GOT3 (cell line): ENCODE measurements at places on chromosomes 3 and 15.

GRCh38 chr3:107240183-107241091, 136.8 kb upstream of the CCDC54 start:
- peak; percentile 64 for DNase-seq

DNA sequence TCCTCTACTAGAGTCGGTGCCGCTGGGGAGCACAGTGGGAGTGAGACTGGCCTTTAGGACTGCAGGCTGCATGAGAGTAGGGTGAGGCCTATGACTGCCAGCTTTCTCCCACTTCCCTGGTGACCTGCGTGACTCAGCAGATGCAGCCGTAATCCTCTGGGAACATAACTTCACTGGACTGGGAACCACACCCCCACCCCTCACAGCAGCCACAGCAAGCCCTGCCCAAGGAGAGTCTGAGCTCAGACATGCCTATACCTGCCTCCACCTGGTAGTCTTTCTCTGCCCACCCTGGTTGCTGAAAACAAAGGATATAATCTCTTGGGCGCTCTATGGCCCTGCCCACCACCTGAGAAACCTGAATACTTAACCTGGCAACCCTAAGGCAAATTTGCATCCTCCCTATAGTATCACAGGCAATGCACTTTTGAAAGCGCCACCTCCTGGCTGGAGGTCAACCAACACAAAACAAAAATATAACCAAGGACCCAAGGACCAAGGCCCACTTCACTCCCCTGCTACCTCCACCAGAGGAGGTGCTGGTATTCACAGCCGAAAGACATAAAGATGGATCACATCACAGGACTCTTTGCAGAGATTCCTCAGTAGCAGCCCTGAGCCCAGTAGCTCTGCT, 308.9 kb downstream of the CTNNB1 start:
- no peak for DNase-seq

DNA sequence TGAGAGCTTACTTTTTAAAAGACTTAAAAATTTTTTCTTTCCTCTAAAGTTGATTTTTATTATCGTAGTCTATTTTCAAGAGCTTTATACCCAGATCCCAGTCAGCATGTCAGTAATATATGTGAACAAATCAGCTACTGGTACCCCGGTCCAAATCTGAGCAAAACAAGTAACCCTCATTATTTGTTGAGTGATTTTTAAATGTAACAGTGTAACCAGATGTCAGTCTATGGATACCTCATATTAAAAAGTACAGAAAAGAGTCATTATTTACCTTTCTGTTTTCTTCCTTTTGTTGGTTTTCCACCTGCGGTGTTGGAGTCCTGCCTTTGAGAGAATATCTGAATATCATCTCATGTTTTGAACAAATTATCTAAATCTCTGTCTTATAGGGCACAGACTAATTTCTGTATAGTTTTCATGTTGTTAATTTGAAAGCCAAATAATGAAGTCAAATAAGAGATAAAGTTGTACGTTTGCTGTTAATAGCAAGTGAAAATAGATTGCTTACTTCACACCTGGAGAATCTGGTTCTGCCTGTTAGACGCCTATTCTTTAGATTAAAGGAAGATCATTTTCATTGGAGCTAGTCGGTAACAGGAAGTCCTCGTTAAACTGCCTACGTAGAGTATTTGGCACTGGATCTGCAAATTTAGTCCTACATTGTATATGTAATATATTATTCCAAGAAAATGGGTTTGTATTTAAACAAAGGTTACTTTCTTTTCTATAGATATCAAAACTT, at the start of gene STX19:
STX19 (minus strand) TSS at position 505 of the 745 bp plus-strand sequence. CDS start 13,328 bp downstream, outside the sequence.
- no peak for DNase-seq

DNA sequence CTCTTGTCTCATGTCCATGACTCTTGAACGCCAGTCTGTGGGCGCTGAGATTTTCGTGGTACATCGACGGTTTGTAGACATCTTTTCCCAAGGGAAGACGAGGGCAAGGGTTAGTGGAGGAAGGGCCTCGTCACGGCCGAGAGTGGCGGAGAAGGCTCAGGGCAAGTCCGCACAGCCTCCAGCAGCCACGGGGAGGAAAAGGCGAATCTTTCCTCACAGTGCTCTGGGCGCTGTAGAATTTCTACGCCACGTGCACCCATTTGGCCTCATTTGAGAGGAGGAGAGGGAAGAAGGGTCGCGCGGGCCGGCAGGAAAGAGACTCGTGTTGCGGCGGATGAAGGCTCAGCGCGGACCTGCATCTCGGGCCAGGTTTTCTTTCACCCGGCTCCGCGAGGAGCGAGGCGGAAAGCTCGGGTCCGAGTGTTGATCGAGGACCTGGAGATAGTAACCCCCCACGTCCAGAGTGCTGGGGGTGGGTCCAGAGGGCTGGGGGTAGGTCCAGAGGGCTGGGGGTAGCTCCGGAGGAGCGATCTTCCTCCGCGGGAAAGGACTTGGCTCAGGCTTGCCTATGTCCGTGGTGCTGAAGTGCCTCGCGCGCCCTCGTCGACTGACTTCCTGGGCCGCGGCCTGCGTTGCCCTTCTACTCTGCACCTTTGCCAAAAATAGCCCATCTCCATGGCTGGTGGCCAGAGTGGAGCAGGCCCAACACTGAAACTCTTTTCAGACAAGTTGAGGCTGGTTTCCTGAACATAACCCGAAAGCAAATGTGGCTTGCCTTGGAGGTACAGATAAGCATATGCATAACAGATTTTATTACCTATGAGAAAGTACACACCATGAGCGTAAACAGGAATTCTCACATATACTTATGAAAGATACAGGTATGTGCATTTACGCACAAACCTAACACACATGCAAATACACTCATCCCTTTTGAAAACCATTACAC, 1.1 kb downstream of the SLC35G2 start:
- DNase-seq = peak; percentile 20

- no peak for DNase-seq
Observed at GRCh38 chr3:79473993-79474392, 293.8 kb downstream of the ROBO1 start.

- DNase-seq = no peak
Observed at GRCh38 chr3:139629033-139629432, 48.7 kb downstream of the NMNAT3 start.

DNA sequence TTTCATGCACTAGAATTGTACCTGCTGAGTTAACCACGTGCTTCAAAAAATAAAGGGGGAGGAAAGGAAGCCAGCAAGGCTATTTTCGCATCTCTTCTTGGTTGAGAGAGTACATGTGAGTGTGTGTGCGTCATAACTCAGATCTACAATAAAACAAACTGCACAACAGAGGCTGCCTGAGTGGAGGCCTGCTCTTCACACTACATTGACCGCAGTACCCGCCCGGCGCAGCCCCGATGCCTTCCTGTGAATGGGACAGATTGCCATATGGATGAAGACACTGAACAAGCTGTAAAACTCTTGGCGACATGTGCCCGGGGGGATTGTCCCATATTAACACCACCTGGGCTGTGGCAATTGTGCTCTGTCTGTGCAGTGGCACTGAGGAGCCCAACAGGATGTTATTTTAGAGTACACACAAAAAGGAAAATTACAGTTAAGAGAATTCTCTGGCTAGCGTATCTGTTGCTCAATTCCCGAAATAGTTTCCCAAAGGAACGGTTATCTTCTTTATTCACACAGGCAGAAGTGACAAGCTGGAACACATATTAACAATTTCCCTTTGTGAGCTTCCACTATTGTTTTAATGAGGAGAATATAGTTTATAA, 551.5 kb downstream of the FOXP1 start:
- no peak for DNase-seq

- no peak for DNase-seq
Observed at GRCh38 chr3:85572426-85572825, 613.6 kb downstream of the CADM2 start.

DNA sequence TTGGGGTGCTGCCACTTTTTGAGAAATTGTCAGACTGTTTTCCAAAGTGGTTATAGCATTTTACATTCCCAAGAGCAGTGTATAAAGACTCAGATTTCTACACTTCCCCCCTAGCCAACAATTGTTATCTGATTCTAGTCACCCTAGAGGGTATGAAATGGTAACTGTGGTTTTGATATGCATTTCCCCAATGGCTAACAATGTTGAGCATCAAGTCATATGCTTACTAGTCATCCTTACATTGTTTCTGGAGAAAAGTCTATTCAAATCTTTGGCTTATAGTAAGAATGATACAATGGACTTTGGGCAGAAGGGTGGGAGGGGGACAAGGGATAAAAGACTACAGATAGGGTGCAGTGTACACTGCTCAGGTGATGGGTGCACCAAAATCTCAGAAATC, 73.3 kb downstream of the CSNK1G1 start:
- no peak for DNase-seq

GRCh38 chr3:157906627-157907026, 199.6 kb downstream of the SHOX2 start:
- no peak for DNase-seq

- DNase-seq = no peak
Observed at GRCh38 chr3:142215106-142215505, 10.3 kb downstream of the GK5 start.

DNA sequence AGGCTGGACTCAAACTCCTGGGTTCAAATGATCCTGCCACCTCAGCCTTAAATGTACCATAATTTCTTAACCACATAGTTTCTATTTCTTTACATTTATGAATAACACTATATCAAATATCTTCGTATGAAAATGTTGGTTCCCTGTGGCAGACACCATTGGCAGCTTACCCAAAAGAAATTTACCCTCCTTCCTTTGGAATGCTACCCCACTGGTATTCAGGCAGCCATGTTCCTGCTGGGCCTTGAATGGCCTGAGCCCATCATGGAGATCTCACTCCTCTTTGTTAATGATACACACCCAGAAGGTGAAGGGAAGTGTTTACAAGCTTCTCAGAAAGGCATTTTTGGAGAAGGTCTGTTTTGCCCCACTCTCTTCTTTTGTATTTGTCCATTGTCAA, 94.3 kb upstream of the RNF7 start:
- DNase-seq = no peak

DNA sequence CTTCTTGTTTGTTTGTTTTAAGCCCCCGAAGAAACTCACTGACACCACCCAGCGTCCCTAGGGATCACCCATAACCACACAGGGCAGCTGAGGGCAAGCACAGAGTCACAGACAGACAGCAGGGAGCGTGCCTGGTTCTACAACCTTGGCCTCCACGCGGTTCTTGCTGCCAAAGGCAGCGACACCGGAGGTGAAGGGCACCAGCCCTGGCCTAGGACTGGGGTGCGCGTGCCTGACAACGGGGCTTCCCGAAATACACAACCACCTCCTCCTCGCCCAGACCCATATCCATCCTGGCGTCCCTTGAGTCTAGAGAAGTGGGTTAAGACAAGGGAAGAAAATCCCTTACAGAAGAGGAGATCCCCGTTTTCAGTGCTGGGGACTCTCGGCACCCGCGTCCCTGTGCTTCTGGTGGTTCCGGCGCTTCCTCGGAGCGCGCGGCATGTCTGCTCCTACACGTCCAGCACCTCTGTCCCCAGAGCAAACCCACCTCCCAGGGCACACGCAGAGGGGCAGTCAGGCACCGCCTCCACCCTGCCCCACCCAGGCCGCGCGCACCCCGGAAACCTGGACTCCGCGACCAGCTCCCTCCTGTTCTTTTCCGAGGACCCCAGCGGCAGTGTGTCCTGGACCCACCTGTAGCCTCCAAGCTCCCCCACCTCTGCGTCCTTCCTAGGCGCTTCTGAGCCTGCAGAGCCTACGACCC, 911 bp downstream of the RFTN1 start:
- DNase-seq = no peak

DNA sequence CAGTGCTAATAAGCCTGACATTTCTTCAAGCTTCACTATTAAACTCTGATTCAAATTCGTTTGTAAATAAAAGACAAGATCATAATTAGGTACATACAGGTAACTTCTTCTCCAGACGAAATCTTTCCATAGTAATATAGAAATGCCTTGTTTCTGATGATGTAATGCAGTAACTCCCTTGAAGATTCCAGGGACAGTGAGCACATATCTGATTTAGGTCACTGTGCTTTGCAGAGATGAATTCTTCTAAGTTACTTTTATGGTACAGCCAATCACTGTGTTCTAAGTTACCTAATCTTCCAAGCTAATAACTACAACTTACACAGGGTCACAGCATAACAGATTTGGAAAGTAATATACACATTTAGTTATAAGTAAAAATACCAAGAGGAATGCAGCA, 27.6 kb downstream of the SLC4A7 start:
- DNase-seq = no peak

DNA sequence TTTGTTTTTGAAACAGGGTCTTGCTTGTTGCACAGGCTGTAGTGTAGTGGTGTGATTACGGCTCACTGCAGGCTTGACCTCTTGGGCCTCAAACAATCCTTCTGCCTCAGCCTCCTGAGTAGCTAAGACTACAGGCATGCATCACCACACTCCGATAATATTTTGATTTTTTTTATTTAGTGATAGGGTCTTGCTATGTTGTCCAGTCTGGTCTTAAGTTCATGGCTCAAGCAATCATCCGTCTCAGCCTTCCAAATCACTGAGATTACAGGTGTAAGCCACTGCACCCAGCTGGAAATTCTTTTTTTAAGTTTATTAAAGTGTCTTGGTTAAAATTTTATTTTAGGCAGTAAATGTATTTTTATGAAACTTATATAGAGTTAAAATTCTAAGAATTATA, 32.2 kb upstream of the RAP2B start:
- no peak for DNase-seq

GRCh38 chr15:73941449-73941848, 15.2 kb downstream of the LOXL1 start:
- no peak for DNase-seq

DNA sequence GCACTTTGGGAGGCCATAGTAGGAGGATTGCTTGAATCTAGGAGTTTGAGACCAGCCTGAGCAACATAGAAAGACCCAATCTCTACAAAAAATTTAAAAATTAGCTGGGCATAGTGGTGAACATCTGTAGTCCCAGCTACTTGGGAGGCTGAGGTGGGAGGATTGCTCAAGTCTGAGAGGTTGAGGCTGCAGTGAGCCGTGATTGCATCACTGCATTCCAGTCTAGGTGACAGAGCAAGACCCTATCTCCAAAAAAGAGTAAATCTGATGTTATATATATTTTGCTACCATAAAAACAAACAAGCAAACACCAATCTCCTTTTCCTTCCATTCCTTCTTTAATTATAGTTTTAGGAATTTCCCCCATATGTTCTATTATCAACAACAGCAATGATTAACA, 74.2 kb upstream of the RNU6-1 start:
- DNase-seq = no peak

DNA sequence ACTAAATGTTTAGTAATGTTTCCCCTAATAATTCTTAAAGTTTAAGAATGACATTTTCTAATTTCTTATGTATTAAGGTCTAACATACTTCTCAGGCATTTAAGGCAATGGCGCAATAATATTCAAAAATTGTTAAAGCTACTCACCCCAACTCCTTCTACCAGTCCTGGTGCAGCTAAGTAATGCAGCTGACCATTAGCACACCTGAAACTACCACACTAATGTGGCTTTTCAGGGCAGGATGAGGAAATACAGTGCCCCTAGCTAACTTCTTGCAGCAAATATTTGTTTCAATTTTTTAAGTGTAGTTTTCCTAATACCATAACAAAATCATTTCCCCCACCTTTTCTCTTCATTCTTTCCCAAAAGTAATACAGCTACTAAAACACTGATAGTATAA, 827.7 kb downstream of the FHIT start:
- DNase-seq = no peak
